Hypothalamus (tissue), 51 donors: ENCODE measurements at places on chromosomes 12 and 14.

- no peak for DNase-seq
Observed at GRCh38 chr12:116609319-116610114, 50.3 kb downstream of the MAP1LC3B2 start.

DNA sequence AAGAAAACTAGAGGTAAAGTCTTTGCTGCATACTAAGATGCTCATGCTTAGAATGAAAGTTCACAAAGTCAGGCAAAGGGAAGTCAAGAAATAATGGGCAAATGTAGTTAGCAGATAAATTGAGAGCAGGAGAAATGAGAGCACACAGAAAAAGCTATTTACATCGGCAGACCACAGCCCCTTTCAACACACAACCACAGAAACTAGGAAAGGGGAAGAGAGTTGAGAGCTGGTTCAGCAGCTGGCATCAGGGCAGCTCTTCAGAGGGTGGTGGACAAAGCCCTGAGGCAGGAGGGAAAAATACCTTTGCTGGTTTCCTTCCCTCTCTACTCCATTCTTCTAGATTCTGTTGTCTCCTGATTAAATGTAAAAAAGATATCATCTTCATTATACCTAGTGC, 95.4 kb upstream of the ANO4 start:
- DNase-seq: no peak

- no peak for DNase-seq
Observed at GRCh38 chr14:102140027-102140749, 491 bp downstream of the WDR20 start.

- no peak for DNase-seq
Observed at GRCh38 chr14:88242446-88242845, 80.6 kb downstream of the KCNK10 start.

GRCh38 chr14:100882026-100882967, 21.2 kb downstream of the RTL1 start:
- DNase-seq: no peak

GRCh38 chr12:99332936-99333591, 314.5 kb upstream of the GARIN6 start:
- no peak for DNase-seq

DNA sequence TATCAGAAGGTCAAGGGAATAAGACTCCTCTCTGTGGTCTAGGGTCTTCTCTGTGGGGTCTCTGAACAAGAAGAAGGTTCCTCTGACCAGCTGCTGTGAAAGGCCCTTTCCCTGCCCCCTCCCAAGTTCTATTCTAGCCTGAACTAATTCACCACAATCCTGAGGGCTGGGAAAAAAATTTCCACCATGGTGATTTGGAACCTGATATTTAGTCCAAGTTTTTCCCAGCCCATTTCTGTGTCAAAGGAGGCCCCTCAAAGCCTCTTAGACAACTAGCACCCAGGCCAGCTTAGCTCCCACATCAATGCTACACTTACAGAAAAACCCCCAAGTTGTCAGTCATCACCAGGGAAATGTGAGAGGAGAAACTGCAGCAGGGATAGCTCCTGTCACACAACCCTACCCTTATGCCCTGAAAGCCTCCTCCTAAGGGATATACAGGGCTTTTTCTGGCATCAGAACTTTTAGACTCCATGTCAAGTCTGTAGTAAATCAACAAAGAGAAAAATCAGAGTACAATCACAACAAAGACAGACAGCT, 4.5 kb downstream of the FMNL3 start:
- no peak for DNase-seq

GRCh38 chr14:77024171-77024691, 4.3 kb downstream of the IRF2BPL start:
- no peak for DNase-seq

- DNase-seq: no peak
Observed at GRCh38 chr12:81261508-81262207, 183.8 kb downstream of the ACSS3 start.

GRCh38 chr12:64650762-64651161, 40.5 kb downstream of the RASSF3 start:
- DNase-seq: no peak

GRCh38 chr12:1212526-1212925, 221.5 kb downstream of the ERC1 start:
- no peak for DNase-seq

DNA sequence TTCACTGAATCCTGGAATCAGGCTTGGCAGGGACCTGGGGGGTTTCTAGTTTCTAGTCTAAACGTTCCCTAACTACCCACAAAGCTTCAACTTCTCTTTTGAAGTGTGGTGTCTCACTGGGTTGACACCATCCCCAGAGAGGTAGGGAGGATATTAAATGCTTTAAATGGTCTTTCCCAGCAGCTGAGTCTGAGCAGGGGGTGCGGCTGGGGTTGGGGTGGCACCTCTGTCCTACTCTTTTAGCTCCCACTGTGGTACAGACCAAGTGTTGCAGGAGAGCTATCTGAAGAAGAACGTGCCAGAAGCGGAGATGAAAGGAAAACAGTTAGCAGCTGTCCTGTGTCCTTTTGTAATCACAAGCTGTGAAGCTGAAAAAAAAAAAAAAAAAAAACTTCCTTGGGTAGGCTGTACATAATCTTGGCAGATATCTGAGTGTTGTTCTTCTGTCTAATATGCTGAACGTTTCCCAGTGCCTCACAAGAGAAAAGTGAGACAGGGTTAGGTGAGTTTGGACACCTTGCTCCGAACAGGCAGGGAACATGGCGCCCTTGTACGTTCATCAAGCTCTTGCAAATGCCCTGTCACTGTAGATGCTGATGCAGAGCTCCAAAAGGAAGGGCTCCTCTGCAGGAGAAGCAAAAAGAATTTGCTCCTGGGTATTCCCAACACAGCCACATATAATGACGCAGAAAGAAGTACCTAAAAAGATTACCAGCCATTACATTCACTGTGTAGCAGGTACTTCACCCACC, 447.2 kb downstream of the APAF1 start:
- no peak for DNase-seq

GRCh38 chr12:124487066-124487833, 80.2 kb downstream of the NCOR2 start:
- DNase-seq: no peak

- no peak for DNase-seq
Observed at GRCh38 chr12:66000958-66001357, 129.6 kb downstream of the LLPH start.

- no peak for DNase-seq
Observed at GRCh38 chr12:111431772-111432171, 26.0 kb downstream of the SH2B3 start.

DNA sequence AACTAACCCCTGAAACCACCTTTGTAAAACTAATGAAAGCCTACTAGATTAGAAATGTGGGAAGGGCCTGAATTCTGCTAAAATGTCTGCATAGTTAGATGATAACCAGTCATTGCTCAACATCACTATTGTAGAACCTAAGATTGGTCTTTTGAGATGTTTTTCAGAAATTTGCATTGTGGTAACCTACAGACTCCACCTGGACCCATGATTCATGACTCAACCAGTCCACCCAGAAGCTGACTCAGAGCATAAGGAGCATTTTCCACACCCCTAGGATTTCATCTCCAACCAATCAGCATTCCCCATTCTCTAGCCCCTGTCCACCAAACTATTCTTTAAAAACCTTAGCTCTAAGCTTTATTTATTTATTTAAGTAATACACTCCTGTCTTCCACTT, 30.4 kb upstream of the CHGA start:
- no peak for DNase-seq

GRCh38 chr14:36315159-36315853, 5.1 kb downstream of the MBIP start:
- DNase-seq: no peak

DNA sequence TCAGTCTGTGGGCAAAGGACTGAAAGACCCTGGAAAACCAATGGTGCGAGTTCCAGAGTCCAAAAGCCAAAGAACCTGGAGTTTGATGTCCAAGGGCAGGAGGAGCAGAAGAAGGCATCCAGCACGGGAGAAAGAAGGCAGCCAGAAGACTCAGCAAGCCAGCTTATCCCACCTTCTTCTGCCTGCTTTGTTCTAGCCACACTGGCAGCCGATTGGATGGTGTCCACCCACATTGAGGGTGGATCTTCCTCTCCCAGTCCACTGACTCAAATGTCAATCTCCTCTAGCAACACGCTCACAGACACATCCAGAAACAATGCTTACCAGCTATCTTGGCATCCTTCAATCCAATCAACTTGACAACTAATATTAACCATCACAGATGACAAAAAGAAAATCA, 57.2 kb upstream of the CAPRIN2 start:
- DNase-seq: no peak

- DNase-seq: no peak
Observed at GRCh38 chr14:20512177-20512905, 7.0 kb downstream of the RNASE10 start.

GRCh38 chr12:23884909-23885308, 64.6 kb downstream of the SOX5 start:
- DNase-seq: no peak

DNA sequence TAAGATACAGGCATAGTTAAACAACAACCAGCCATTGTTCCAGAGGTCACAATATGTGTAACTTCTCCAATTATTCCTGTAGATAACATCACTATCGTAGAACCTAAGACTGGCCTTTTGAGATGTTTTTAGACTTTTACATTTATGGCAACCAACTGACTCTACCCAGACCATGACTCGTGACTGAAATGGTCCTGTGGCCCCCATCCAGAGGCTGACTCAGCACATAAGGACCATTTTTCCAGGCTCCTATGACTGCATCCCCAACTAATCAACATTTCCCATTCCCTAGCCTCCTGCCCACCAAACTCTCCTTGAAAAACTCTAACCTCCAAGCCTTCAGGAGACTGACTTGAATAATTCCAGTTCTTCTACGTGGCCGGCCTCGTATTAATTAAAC, 52.6 kb upstream of the NID2 start:
- no peak for DNase-seq

DNA sequence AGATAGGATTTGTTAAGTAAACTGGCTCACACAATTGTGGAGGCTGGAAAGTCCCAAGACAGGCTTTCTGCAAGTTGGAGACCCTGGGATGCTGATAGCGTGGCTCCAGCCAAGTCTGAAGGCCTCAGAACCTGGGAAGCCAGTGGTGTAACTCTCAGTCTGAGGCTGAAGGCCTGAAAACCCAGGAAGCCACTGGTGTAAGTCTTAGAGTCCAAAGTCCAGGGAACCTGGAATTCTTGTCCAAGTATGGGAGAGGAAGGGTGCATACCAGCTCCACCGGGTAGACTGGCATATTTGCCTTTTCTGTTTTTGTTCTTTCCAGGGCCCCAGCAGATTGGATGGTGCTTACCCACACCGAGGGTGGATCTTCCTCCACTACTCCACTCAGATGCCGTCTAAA, 18.1 kb downstream of the GMFB start:
- DNase-seq: no peak

DNA sequence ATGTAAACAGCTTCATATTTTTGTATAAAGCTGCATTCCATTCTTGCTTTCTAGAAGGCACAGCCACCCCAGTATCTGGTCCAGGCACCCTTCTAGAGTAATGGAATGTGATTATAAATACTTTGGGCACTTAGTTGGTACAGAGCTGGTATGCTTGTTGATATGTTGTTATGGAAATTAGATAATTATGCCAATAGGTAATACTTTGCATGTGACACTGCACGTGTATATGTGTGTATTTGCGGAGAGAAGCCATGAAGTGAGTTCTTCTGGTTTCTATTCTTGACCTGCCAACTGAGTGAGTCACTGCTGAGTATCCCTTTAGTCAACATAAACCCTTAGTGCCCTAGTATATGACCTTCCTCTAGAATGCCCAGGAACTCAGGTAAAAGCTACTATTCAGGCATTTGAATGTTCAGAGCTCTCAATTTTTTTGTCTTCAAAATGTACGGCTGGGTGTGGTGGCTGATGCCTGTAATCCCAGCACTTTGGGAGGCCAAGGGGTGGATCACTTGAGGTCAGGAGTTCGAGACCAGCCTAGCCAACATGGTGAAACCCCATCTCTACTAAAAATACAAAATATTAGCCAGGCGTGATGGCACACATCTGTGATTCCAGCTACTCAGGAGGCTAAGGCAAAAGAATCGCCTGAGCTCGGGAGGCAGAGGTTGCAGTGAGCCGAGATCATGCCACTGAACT, 6.2 kb upstream of the TCP11L2 start:
- no peak for DNase-seq

DNA sequence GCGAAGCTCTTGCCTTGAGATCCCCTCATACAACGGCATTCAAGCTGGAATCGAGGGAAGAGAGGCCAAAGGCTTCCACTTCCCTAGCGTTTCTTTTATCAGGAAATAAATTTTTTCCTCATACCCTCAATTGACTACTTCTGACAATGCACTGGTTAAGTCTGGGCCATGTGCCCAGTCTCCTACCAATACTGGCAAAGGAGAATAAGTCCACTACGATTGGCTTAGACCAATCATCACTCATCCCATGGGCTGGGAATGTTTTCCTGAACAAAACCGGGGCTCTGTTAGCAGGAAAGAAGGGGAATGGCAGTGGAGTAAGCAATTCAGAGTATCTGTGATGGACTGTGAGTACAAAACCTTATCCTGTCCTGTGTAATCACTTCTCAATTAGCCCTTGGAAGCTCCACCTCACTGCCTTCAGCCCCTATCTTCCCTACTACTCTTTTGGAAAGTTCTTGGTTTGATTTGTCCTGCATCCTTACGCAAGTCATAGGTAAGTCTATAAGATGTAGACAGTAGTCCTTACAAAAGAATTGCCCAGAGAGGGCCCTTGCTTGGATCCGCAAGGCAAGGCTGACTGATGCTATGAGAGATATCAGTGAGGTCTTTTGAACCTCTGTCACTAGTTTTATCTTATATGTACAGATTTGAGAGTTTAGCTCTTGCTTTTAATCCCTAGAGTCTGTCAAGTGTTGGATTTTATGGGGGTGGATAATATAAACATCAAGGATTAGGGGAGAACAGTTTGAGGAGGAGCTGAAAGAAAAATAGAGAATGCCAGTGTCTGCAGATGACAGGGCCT, 36.3 kb upstream of the CDK17 start:
- peak; percentile 44 for DNase-seq

DNA sequence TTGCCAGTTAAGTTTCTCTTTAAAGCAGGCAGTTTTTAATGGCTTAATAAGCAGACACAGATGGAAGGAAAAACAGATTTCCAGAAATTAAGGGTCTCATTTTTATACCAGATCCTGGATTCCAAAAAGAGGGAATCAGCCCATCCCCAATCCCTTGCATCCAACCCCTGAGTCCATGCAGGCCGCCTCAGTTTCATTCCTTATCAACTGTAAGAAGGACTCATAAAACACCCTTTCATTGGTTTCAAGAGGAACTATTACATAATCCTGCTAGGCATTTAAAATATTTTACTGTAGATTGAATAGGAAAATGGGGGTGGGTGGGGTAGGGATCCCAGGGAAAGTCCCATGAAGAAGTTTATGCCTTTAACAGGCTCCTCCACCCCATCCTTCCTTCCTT, 9.4 kb downstream of the CCDC184 start:
- no peak for DNase-seq

GRCh38 chr12:53452159-53453077, 516 bp downstream of the PCBP2 start:
- peak; percentile 91 for DNase-seq

DNA sequence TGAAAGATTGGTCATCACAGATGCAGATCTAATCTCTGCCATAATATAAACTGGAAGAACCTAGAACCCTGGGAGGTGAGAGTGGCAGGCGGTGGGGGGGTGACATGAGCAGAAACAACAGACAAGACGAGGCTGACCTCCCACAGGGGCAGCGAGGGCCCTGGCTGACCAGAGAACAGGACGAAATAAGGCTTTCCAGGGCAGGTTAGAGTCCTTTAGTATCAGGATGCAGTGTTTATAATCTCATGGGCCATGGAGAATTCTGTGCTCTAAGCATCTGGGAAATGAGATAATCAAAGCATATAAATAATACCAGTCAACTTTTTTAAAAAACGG, 102.7 kb upstream of the BCL2L14 start:
- no peak for DNase-seq

- no peak for DNase-seq
Observed at GRCh38 chr14:22383515-22384166, 205.4 kb downstream of the DAD1 start.

GRCh38 chr14:79281244-79282152, 929.8 kb downstream of the DIO2 start:
- DNase-seq: no peak
